Fibroblast of skin of left quadriceps (primary cell): ENCODE measurements at places on chromosomes 3 and 15.

DNA sequence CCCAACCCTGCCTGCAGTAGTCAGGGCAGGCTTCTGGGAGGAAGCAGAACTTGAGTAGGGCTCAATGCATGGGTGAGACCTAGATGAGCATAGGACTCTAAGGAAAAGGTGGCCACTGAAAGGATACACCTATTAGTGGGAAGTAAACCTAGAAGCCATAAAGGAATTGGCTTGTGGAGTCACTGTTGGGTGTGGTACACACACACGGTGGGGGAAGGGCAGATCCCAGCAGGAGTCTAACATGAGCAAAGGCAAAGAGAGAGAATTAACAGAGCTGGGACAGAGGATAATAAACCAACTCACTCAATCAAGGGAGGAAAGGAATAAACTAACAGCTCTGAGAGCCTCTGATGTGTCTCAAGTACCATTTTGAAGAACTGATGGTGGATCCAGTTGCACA lies 23.1 kb downstream of the DAPK2 start:
- DNase-seq = no peak

DNA sequence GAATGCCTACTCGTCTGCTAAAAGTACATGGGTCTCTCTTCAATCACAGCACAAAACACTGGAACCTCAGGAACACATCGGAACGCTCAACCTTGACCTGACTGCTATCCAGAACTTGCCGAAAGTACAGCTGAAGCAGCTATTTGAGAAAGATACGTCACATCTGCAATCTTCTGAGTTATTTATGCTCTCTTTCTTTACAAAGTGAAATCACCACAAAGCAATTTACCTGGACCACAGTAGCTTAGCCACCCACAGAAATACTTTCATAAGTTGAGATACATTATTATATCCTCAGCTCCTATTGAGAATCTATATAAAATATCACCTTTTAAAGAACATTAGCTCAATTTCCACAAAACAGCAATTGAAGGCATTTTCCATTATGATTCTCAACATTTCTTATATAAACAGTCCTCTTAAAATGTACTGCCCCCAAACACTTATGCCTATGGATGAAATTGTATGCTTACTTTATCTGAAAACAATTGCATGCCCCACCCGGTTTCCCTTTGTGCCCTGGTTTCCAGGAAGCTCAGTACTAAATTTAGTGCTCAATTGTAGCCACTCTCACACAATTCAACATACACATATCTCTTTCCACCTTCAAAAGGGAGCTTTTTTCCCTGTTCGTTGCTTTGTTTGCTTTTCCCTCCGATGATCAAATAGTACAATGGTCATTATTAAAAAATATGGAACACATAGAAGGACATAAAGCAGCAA lies 31.8 kb downstream of the HEG1 start:
- no peak for DNase-seq

GRCh38 chr15:66679657-66680108 lies 22.4 kb upstream of the SMAD6 start:
- no peak for DNase-seq

DNA sequence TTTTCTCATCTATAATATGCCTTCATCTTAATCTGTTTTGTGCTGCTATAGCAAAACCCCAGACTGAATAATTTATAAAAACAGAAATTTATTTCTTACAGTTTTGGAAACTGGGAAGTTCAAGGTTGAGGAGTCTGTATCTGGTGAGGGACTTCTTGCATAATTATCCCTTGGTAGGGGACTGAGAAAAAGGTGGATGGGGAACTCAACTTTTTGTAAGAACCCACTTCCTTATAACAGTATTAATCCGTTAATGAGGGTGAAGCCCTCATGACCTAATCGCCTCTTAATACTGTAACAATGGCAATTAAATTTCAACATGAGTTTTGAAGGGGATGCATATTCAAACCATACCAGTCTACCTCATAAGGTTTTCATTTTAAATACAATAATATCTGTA lies 17.4 kb upstream of the MYH15 start:
- no peak for DNase-seq

DNA sequence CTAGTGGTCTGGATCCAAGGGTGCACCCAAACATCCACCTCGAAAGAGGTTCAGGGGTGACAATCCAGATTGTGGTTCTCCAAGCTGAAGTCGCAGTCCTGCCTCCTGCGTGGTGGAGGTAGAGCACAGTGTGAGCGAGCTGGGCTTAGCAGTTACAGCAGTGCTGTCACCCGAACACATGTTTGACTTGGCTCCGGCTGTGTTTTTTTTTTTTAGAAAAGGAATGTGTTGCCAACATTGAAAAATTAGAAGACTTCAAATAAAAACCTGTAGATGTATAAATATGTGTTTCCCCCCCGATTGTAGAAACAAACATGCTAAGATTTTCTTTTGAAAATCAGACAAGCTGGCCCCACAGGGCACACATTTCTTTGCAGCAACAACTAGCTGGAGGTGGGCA lies 530.8 kb downstream of the SHQ1 start:
- no peak for DNase-seq

DNA sequence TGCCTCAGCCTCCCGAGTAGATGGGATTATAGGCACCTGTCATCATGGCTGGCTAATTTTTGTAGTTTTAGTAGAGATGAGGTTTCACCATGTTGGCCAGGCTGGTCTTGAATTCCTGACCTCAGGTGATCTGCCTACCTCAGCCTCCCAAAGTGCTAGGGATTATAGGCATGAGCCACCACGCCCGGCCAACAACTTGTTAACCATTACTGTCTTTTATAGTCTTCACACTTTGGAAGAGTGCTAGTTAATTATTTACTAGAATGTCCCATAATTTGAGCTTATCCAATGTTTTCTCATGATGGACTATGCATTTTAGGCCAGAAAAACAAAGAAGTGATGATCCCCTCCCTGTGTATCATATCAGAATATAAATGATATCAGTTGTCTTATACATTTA lies 288.6 kb upstream of the CBLB start:
- DNase-seq = no peak
